H1 (cell line): ENCODE measurements at places on chromosomes 6 and 20. TPM values are rescaled to one million over a fixed set of nuclear protein-coding genes. Genes with fewer than 3 reads are reported as not detected.

- no peak overlapping the region for H3K4me3 ChIP-seq
- H3K4me1 ChIP-seq, result peaks cover 2% of the 10 kb centered on the region
- no peak for DNase-seq
- H3K27me3 ChIP-seq, result no peaks in the 10 kb centered on the region
Observed at GRCh38 chr6:143544011-143544696, 32.6 kb upstream of the FUCA2 start.

- H3K4me3 ChIP-seq, result no peak overlapping the region
- no peaks in the 10 kb centered on the region for H3K36me3 ChIP-seq
- H3K27ac ChIP-seq, result no peak overlapping the region
- H3K27me3 ChIP-seq, result no peaks in the 10 kb centered on the region
- H3K4me1 ChIP-seq, result no peaks in the 10 kb centered on the region
Observed at GRCh38 chr6:45590226-45590625, 212.5 kb upstream of the SUPT3H start.

DNA sequence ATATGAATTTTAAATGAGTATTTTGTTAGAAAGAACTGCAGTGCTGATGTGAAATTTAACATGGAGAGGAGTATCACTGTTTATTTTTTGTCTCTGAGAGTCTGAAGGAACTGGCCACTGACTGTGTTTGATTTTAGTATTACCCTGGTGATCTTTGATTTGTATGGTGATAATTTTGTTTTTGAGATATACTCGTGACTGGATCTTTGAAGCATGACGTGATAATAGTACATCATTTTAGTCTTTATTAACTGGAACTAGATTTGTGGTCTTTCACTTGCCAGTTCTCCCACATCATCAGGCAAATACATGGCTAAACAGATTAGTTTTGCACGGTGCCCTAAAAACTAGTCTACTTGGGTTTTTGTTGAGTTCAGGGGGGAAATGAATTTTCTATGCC is 55.5 kb downstream of the ARID1B start:
- no peak overlapping the region for H3K4me3 ChIP-seq
- H3K4me1 ChIP-seq, result peaks cover 16% of the 10 kb centered on the region
- no peak for DNase-seq

- no peaks in the 10 kb centered on the region for H3K4me1 ChIP-seq
- H3K27ac ChIP-seq, result no peak overlapping the region
- H3K36me3 ChIP-seq, result peaks cover 17% of the 10 kb centered on the region
- H3K4me3 ChIP-seq, result no peak overlapping the region
Observed at GRCh38 chr20:48942730-48943129, 21.2 kb downstream of the ARFGEF2 start.

Gene CNKSR3
- 6.2 and 6.3 TPM in 2 replicates for total RNA-seq

- no peaks in the 10 kb centered on the region for H3K27me3 ChIP-seq
- no peaks in the 10 kb centered on the region for H3K4me1 ChIP-seq
- H3K4me3 ChIP-seq, result no peak overlapping the region
Observed at GRCh38 chr6:88890860-88891845, 72.3 kb downstream of the RNGTT start.

Gene PLN
- not detected in 2 replicates for total RNA-seq

DNA sequence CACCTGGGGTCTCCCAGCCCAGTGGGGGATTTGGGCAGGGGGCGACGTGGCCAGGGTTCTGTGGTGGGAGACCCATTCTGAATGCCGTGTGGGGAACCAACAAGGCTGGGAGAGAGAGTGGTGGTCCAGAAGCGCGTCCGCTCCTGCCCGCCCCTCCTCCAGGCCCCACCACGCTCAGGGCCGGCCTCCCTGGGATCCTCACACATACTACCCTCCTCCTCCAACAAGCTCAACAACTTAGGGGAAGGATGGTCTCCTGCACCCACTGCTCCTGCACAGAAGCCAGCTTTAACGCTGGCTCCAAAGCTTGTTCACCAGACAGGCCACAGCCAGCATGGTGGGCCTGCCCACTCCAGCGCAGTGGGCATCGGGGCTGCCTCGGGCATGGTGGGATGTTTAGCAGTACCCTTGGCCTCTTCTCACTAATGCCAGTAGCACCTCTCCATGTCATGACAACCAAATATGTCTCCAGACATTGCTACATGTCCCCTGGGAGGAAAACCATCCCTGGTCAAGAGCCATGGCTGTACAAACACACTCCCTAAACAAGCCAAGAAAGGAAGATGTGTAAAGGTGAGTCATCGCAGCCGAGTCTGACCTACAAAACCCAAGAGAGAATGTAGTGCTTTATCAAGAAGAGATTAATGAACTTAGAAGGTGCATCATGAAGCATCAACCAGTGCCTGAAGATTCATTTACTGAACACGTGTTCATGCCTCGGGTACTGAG is 75.7 kb downstream of the BMP7 start:
- no peak overlapping the region for H3K4me3 ChIP-seq
- H3K27me3 ChIP-seq, result no peaks in the 10 kb centered on the region
- no peak overlapping the region for H3K27ac ChIP-seq
- DNase-seq, result no peak
- H3K36me3 ChIP-seq, result no peaks in the 10 kb centered on the region

DNA sequence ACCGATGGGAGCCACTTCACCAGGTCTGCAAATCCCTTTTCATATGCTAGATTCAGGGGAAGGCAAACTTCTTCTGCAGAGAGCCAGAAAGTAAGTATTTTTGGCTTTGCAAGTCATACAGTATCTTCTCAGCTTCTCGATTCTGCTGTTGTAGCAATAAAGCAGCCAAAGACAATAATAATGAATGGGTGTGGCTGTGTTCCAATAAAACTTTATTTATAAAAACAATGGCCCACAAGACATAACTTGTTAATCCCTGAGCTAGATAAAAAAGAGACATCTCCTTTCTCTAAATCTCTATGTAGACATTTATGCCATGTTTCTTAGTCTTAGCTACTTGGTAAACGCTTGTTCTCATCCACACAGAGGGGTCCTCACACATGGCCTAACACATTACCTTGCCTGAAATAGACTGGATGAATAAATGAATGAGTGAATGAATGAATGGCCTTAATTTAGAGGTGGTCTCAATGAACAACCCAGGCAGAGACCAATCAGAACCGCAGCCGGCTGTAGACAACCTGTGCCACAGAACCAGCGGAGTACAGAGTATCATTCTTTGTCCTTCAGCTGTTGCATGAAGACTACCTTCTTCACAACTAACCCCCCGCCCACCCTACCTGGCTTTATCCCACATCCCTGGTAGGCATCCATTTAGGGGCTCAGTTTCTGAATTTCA is 13.5 kb upstream of the PREX1 start:
- no peaks in the 10 kb centered on the region for H3K27me3 ChIP-seq
- H3K4me1 ChIP-seq, result no peaks in the 10 kb centered on the region
- H3K36me3 ChIP-seq, result no peaks in the 10 kb centered on the region
- H3K4me3 ChIP-seq, result no peak overlapping the region
- H3K27ac ChIP-seq, result no peak overlapping the region

GRCh38 chr20:8244637-8245036 is 112.6 kb downstream of the PLCB1 start:
- H3K27ac ChIP-seq, result no peak overlapping the region
- H3K36me3 ChIP-seq, result no peaks in the 10 kb centered on the region
- DNase-seq, result no peak
- no peaks in the 10 kb centered on the region for H3K4me1 ChIP-seq
- H3K4me3 ChIP-seq, result no peak overlapping the region
- no peaks in the 10 kb centered on the region for H3K27me3 ChIP-seq

Gene TMC2
- not detected in 2 replicates for total RNA-seq
